Esophagus squamous epithelium (tissue), 5 donors: ENCODE measurements at places on chromosomes 2 and 18. TPM values are rescaled to one million over a fixed set of nuclear protein-coding genes. Genes with fewer than 3 reads are reported as not detected.
A peak's percentile ranks its signal among the peaks of the same experiment; 100 is the strongest.

DNA sequence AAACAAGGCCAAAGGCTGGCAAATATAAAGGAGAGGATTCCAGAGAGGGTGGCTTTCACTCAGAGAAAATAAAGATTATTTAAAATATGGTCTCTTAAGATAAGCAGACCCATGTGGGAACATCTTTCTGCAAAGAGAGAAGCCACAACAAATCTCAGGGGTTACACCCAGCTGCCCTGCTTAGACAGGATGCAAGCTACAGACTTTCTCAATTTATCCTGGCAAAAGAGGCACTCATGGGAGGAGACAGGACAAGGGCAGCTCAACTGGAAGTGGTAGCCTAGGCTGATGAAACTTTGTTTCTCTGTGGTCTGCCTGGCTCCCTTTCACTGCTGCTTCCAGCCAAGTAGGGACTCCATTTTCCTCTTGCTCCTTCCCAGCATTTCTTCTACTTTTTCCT lies 25.9 kb upstream of the SULT1C4 start:
- H3K4me1 ChIP-seq: no peaks in the 10 kb centered on the region
- DNase-seq: no peak
- no peaks in the 10 kb centered on the region for H3K36me3 ChIP-seq
- H3K4me3 ChIP-seq: no peak overlapping the region
- H3K27ac ChIP-seq: no peak overlapping the region

- no peaks in the 10 kb centered on the region for H3K27me3 ChIP-seq
- DNase-seq: no peak
- H3K4me3 ChIP-seq: no peak overlapping the region
- peak overlapping the region; percentile 56 for H3K27ac ChIP-seq
- no peaks in the 10 kb centered on the region for H3K36me3 ChIP-seq
Measured at GRCh38 chr2:30690126-30690561, 117.1 kb downstream of the CAPN13 start.

GRCh38 chr18:286515-287310 lies 18.9 kb upstream of the THOC1 start:
- H3K36me3 ChIP-seq: no peaks in the 10 kb centered on the region
- no peak overlapping the region for H3K27ac ChIP-seq
- DNase-seq: no peak
- no peaks in the 10 kb centered on the region for H3K4me1 ChIP-seq
- no peak overlapping the region for H3K4me3 ChIP-seq
- no peaks in the 10 kb centered on the region for H3K27me3 ChIP-seq

- DNase-seq: no peak
- no peak overlapping the region for H3K4me3 ChIP-seq
- H3K27me3 ChIP-seq: no peaks in the 10 kb centered on the region
- H3K36me3 ChIP-seq: no peaks in the 10 kb centered on the region
Measured at GRCh38 chr2:68423966-68424650, 43.0 kb downstream of the FBXO48 start.

DNA sequence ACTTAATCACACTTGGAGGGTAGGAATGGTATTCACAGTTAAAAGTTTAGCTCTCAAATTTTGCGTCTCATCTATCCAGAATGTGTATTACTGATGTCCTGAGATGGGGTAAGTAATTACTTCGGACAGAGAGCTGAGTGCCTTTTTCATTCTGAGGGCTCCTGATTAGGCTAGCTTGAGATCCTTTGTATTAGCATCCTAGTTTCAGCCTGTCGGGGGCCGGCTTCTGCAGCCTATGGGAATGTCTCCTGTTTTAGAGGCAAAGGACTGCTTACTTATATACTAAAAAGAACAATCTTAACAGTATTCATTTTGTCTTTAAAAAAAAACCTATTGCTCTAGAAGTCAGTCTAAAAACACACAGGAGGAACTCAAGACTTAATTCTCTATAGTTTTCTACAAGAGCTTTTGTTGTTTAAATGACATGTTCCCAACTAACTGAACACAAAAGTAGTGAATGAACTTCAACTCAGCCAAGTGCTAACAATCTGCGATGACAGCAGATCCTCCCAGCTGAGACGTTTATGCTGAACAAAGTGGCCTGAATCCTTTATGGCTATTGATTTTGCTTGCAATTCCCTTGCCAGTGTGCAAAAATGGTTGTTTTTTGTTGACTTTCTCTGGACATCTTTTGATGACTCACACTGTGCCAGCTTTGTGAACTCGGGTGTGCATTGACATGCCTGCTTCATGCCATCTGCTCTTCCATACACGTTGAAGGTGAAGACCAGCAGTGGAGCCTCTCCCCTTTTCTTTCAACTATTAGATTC lies 118.7 kb downstream of the LYPD6B start:
- H3K27ac ChIP-seq: no peak overlapping the region
- DNase-seq: no peak
- no peaks in the 10 kb centered on the region for H3K27me3 ChIP-seq
- no peaks in the 10 kb centered on the region for H3K4me1 ChIP-seq

The GALNT3 gene
- total RNA-seq: 55.7 TPM
